ENCODE measurements at places on chromosomes 6 and 20. TPM values are rescaled to one million over a fixed set of nuclear protein-coding genes. Genes with fewer than 3 reads are reported as not detected.

The HLA-G gene
- total RNA-seq, result not detected

The FHL5 gene
- not detected for total RNA-seq

The B3GAT2 gene
- total RNA-seq, result not detected

The FOXC1 gene
- 11.1 TPM for total RNA-seq

The MYH7B gene
- 0.11 TPM for total RNA-seq

GRCh38 chr6:169221264-169221663 lies 32.4 kb downstream of the THBS2 start:
- H3K4me1 ChIP-seq, result peaks cover 3% of the 10 kb centered on the region
- H3K27ac ChIP-seq, result no peak overlapping the region
- no peak for DNase-seq
- no peak overlapping the region for H3K4me3 ChIP-seq

DNA sequence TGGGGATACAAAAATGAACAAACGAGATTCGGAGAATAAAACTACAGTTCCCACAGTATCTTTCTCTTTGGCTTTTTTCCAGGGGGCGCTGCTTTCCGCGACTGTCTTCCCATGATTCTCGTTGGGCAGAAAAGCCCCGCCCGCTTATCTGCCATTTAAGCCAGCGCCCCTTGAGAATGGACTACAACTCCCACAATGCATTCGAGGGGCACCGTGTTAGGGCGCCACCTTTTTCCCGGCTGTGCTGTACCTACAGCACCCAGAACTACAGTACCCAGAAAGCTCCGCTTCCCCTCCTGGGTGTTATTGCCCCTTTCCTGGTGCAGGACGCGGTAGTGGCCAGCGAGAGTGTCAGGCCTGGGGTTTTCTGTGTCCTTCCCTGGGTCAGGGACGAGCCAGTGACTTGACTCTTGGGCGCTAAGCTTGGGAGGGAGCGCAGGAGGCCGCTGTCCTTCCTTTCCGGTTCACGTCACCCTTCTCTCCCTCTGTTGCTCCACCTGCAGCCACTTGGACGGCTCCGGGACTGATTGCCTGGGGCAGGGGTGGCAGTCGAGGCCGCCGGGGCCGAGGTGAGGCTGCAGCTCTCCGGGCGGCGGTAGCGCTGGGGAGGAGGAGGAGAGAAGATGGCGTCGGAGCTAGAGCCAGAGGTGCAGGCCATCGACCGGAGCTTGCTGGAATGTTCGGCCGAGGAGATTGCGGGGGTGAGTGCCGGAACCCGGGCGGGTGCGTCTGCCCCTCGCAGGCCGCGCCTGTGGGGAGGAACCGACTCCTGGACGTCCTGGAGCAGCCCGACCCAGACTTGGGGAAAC lies at the start of gene UBR2:
TSS of gene UBR2 (plus strand) at position 333 of the 809 bp plus-strand sequence. CDS start at position 624, 291 bp downstream.
- peak; percentile 99 for DNase-seq
- H3K36me3 ChIP-seq, result no peaks in the 10 kb centered on the region
- peak within 1 kb of the TSS; percentile 94 for H3K27ac ChIP-seq
- peaks cover 9% of the 10 kb centered on the region for H3K4me1 ChIP-seq
- peak within 1 kb of the TSS; percentile 99 for H3K4me3 ChIP-seq

- H3K27ac ChIP-seq, result no peak overlapping the region
- no peak for DNase-seq
- H3K4me3 ChIP-seq, result no peak overlapping the region
- no peaks in the 10 kb centered on the region for H3K27me3 ChIP-seq
- peaks cover 13% of the 10 kb centered on the region for H3K4me1 ChIP-seq
Observed at GRCh38 chr6:31178143-31179041, 7.9 kb upstream of the POU5F1 start.

DNA sequence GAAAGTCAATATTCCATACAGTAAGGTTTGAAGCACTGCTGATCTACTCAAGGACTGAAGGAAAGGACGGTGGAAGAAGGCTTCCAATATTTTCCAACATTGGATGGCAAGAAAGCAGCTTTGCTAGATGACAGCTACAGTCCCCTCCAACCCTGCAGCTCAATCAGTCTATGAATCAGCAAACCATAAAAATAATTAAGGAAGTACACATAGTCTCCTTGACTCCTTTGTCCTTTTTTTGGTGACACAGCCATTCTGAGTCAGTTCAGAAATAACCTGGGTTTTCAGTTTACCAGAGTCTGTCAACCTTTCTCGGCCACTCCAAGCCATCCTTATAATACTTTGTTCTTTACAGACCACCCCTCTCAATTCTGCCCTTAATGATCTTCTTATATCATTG lies 232.5 kb downstream of the IBTK start:
- H3K27ac ChIP-seq, result peak overlapping the region; percentile 79
- H3K36me3 ChIP-seq, result no peaks in the 10 kb centered on the region
- no peaks in the 10 kb centered on the region for H3K27me3 ChIP-seq
- H3K4me3 ChIP-seq, result no peak overlapping the region
- DNase-seq, result peak; percentile 71

- H3K27ac ChIP-seq, result no peak overlapping the region
- no peaks in the 10 kb centered on the region for H3K4me1 ChIP-seq
Observed at GRCh38 chr20:62516338-62516737, 40.5 kb upstream of the GATA5 start.

- DNase-seq, result no peak
- H3K4me3 ChIP-seq, result no peak overlapping the region
- peaks cover 14% of the 10 kb centered on the region for H3K36me3 ChIP-seq
- H3K4me1 ChIP-seq, result no peaks in the 10 kb centered on the region
- no peak overlapping the region for H3K27ac ChIP-seq
Observed at GRCh38 chr6:158115102-158115501, 53.0 kb downstream of the SERAC1 start.

DNA sequence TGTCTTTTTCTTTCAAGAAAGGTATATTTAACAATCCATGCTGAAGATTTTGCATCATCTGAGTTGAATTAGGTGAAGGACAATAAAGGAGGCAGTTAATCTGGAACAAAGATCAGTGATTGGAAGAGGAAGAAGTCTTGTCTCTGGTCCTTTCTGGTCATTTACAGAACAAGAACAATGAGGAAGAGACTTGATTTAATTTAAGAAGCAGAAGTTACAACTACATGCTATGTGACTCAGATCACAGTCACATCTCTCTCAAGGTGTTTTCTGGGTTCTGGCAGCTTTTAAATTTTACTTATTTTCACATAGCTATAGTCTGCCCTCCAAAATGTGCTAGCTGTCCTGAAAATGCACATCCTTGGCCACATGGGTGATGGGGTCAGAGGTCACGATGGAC lies 53.5 kb upstream of the DEK start:
- DNase-seq, result peak; percentile 19
- H3K36me3 ChIP-seq, result no peaks in the 10 kb centered on the region
- H3K27ac ChIP-seq, result no peak overlapping the region
- no peaks in the 10 kb centered on the region for H3K27me3 ChIP-seq

DNA sequence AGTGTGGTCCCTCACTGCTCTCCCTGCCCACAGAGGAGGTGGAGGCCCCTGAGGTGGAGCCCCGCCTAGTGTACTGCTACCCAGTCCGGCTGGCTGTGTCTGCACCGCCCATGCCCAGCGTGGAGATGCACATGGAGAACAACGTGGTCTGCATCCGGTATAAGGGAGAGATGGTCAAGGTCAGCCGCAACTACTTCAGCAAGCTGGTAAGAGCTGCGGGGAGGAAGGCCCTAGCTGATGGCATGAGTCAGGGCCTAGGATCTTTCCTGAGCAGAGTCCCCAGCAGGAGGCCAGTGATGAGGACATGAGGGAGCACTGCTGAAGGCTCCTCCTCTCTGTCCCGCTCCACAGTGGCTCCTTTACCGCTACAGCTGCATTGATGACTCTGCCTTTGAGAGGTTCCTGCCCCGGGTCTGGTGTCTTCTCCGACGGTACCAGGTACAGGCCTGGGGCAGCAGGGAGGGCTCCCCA lies 11.2 kb downstream of the PCIF1 start:
- peaks cover 20% of the 10 kb centered on the region for H3K36me3 ChIP-seq
- DNase-seq, result peak; percentile 51
- H3K4me3 ChIP-seq, result no peak overlapping the region
- H3K27ac ChIP-seq, result no peak overlapping the region

GRCh38 chr6:13194852-13195251 lies 133.5 kb downstream of the TBC1D7 start:
- no peak overlapping the region for H3K4me3 ChIP-seq
- no peaks in the 10 kb centered on the region for H3K36me3 ChIP-seq
- peak; percentile 78 for DNase-seq
- H3K4me1 ChIP-seq, result no peaks in the 10 kb centered on the region
- H3K27ac ChIP-seq, result no peak overlapping the region

DNA sequence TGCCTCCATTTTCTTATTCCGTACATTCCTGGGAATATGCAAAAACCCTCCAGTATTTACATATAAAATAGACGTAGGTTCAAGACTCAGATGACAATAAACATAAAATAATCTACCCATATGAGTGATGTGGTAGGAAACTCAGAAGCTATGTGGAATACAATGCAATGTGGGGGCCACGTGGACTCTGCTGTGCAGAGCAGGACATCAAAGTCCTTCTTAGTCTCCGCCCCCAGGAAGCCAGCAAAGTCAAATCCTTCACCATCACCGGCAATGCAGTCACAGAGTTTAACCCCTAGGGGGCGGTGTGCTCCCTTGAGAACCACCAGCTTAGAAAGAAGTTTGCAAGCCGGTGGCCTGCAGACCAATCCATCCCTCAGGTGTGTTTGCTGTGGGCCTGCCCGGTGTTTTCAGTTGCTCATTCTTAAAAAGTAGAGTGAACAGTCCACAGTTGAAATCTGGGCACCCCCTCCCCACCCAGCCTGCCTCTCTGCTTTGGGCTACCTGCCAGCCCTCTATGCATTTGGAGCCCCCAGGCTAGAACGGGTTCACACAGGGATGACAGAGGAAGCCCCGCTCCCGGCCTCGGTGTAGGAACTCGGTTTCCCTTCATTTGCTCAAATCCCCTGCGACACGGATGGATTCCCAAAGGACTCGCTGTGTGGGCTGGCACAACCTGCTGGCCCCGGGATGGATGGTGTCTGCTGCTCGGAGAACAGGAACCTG lies 59.9 kb downstream of the SULF2 start:
- H3K36me3 ChIP-seq, result no peaks in the 10 kb centered on the region
- no peaks in the 10 kb centered on the region for H3K27me3 ChIP-seq
- peak; percentile 84 for DNase-seq

DNA sequence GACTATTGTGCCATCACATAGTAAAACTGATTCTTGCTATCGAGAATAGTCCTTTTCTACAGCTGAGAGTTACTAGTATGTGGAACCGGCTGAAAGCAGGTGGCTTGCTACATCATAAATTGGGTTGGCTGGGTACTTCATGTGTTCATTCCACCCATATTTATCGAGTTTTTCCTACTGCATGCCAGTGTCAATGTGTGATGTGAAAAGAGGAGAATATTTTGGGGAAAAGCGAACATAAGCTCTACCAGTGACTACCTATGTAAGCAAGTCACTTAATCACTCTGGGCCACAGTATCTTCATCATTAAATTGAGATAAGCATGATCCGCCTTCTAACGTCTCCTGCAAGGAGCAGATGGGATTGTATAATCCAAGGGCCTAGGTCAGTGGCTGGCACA lies 61.0 kb downstream of the TSHZ2 start:
- no peak overlapping the region for H3K4me3 ChIP-seq
- peak overlapping the region; percentile 90 for H3K27ac ChIP-seq
- H3K36me3 ChIP-seq, result no peaks in the 10 kb centered on the region
- H3K4me1 ChIP-seq, result peaks cover 42% of the 10 kb centered on the region

DNA sequence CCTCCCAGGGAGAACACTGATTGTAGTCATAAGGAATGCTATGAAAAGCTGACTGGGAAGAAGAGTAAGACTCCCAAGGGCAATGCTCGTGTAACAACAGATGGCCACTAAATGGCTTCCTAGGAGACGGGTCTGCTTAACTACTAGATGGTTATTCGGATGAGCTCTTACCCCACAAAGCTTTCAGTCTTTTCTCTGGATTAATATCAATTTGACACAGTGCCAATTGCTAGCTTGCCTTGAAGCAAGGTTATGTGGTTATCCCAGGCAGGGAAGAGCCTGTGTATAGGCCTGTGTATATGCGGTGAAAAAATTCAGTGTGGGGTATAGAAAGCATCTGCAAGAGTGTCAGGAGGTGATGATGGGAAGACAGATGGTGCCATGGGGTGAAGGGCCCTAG lies 86.4 kb upstream of the NOX3 start:
- no peaks in the 10 kb centered on the region for H3K36me3 ChIP-seq
- H3K4me3 ChIP-seq, result no peak overlapping the region
- no peak overlapping the region for H3K27ac ChIP-seq
- no peaks in the 10 kb centered on the region for H3K4me1 ChIP-seq
- no peaks in the 10 kb centered on the region for H3K27me3 ChIP-seq
- DNase-seq, result no peak

DNA sequence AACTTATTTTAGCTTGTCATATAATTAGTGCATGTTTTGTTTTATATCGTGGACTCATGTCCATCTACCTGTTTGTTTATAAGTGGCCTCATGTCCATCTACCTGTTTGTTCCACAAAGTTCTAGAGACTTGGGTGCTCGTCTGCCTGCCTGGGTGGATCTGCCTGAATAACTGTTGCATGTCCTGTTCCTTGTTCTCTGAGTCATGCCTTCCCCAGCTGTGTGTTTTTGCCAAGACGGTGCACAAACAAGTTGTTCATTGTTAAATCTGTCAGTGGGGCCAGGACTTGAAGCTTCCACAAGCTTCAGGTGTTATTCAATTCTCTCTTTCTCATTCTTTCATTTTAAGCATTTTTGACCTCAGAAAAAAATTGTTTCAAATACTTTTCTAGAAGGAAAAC lies 358.0 kb upstream of the CITED2 start:
- H3K27me3 ChIP-seq, result no peaks in the 10 kb centered on the region
- peaks cover 14% of the 10 kb centered on the region for H3K4me1 ChIP-seq
- H3K27ac ChIP-seq, result peak overlapping the region; percentile 33

DNA sequence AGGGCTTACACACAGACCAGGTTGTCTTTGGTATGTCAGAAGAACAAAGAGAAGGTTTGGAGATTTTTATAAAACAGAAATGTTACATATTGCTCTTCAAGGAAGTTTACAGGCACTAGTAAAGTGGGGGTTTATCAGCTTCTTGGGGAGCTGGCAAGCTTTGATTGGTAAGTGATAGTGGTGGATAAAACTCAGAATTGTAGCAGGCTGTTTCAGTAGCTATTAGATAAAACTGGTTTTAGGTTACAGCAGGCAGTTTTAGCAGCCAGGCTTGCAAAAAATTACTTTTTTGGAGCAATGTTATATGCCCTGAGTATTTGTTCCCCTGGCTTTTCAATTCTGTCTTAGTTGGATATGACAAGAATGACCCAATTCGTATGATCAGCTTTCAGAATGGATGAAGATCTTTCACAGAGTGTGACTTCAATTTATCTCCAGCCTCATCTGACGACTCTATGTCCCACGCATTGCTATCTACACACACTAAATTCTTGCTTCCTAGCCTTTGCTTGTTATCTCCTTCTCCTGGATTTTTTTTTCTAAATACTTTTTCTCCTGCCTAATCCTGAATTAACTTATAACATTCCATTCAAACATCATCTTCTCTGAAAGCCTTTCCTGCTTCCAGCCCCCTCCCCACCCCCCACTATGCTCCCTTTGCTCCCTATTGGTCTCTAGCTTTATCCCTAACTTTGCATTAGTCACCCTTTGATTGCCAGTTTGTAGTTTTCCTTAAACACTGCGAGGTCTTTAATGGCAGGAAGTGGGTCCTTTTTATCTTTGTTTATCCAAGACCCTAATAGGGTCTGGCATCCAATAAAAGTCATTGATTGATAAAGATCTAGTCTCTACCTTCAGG lies 1.0 kb upstream of the TOMM34 start:
- peaks cover 24% of the 10 kb centered on the region for H3K4me1 ChIP-seq
- peak overlapping the region; percentile 61 for H3K27ac ChIP-seq
- no peak for DNase-seq
- H3K36me3 ChIP-seq, result no peaks in the 10 kb centered on the region
- no peaks in the 10 kb centered on the region for H3K27me3 ChIP-seq

GRCh38 chr6:5511954-5512353 lies 250.6 kb downstream of the FARS2 start:
- DNase-seq, result peak; percentile 83
- no peak overlapping the region for H3K4me3 ChIP-seq
- peaks cover 15% of the 10 kb centered on the region for H3K4me1 ChIP-seq
- peak overlapping the region; percentile 7 for H3K27ac ChIP-seq

- no peak overlapping the region for H3K4me3 ChIP-seq
- no peaks in the 10 kb centered on the region for H3K27me3 ChIP-seq
- no peak overlapping the region for H3K27ac ChIP-seq
- H3K36me3 ChIP-seq, result no peaks in the 10 kb centered on the region
Observed at GRCh38 chr6:135231469-135231844, 50.3 kb downstream of the MYB start.
